ENCODE measurements at places on chromosomes 11 and 22.

- no peak for DNase-seq
Measured at GRCh38 chr11:31806928-31807798, 4.0 kb downstream of the PAX6 start.

- DNase-seq: no peak
Measured at GRCh38 chr11:131025020-131025419, 108.7 kb upstream of the SNX19 start.

- DNase-seq: peak; percentile 50
Measured at GRCh38 chr22:23763579-23763945, 772 bp downstream of the C22orf15 start.

GRCh38 chr22:37018815-37019308 lies 385 bp downstream of the TST start:
- DNase-seq: no peak

- no peak for DNase-seq
Measured at GRCh38 chr11:28459912-28460311, 351.7 kb downstream of the METTL15 start.

GRCh38 chr22:38699784-38700183 lies 959 bp downstream of the JOSD1 start:
- DNase-seq: no peak
